ENCODE measurements at places on chromosomes 5 and 9.

DNA sequence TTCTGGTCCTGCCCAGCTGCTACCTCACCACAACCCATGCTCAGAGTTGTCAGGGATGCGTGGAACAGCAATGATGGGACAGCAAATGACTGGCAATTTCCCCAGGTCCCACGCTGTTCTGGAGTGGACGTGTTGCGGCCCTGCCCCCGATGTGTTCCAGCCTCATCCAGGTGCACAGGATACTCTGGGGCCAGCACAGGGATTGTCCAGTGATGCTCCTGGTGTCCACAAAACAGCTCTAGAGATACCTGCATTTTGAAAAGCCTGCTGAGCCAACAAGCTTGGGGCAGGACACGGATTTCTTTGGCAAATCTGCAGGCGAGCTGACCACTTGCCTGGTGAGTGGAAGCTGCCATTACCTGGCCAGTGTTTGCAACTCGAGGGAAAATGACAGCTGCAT lies 88.7 kb downstream of the ANKRD33B start:
- no peak for DNase-seq

DNA sequence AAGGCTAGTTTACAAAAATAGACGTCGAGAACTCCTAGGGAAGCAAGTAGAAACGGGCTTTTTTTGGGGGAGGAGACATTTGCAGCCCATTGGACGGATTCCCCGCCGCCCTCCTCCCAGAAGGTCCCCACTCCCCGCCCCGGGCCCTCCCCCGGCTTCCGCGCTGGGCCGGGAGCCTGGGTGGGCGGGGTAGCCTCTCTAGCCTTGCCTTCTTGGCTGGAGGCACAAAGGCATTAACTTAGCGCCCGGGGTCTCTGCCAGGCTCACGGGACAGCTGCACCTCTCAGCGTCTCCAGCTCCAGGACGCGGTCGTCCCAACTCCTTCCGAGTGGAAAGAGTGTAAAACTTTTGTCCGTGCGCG lies at the start of gene DMRTA1:
Gene DMRTA1 (plus strand): TSS at position 236 of the 361 bp plus-strand sequence. CDS start 242 bp downstream, outside the sequence.
- no peak for DNase-seq

DNA sequence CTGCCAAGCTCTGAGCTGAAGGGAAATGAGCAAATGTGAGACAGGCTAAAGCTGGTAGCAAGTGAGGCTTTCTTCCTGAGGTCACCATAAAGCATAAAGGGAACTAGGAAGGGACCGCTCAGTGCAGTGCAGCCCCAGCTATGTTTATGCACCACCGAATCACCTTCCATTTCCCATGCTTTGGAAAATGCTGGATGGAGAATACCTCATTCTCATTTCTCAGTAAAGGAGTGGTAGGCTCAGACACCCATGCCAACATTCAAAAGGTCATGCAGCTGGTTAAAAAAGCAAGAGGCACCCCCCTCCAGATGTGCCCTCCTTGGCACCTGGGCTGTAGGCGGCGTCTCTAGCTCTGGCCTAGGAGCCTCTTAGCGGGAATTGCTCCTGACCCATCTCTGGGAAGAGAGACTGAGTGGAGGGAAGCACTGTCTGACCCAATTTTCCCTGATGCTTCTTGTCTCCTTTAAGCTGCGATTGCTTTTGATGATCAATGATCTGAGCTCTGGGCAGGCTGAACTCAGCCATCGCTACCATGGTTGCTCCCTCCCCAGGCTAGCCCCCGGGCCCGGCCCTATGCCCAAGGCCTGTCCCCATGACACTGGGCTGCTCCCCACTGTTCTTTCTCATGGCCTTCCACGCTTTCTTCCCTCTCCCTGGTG lies 58.7 kb downstream of the ZNF354C start:
- no peak for DNase-seq

DNA sequence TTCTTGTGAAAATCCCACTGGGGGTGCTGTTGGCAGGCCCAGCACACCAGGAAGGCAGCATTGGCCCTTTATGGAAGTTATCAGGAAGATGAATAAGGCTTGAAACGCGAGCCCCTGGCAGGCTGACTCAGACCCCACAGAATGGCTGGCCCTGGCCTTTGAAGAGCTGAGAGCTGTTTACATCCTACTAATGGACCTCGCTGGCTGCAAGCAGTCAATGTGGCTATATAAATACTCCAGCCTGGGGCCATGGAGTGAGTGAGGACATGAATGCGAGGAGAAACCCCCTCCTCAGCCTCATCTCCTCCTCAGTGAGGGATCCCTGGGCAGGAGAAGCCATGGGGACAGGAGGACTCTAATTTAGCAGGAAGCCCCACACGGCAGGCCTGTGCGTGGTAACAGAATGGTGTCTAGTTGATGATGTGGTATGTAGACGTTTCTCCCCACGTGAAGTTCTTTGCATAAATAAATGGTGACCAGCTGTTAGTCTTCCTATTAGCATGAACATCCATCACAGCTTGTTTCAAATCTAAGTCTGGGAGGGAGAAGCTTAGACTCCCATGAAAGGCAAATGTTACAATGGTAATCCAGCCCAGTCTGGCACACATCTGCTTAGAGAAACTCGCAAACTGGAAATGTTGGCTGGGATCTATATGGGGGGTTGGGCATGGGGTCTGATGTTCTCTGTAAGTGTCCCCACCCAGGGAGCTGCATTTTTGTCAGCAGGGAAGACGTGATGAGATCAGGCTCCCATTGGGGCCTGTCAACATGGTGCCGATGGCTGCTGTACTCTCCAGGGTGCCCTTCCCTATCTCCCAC lies 175.1 kb upstream of the PITX1 start:
- no peak for DNase-seq

DNA sequence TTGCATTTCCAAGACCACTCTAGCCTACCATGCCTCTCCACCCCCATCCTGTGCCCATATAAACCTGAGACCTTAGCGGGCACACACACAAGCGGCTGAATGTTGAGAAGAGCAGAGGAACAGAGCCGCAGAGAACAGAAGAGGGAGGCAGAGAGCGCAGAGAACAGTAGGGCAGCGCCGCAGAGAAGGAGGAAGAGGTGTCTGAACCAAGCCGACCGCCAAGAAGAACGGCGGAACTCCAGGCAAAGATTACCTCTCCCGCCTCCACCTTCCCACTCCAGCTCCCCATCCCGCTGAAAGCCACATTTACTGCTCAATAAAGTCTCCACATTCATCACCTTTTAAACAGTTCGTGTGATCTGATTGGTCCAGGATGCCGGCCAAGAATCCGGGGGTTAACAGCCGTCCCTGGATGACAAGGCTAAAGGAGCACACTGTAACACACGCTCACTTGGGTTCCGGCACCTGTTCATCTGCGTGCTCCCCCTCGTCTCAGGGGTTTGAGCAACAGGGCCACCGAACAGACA lies 33.2 kb downstream of the GRIN3A start:
- peak; percentile 29 for DNase-seq

GRCh38 chr5:82352146-82352791 lies 74.1 kb upstream of the RPS23 start:
- DNase-seq: no peak

GRCh38 chr5:35309365-35310130 lies 79.3 kb upstream of the PRLR start:
- no peak for DNase-seq

GRCh38 chr5:57482671-57483106 lies at the start of gene ACTBL2:
TSS of gene ACTBL2 (minus strand) at chr5:57482811. CDS start at chr5:57482707, 104 bp downstream.
- no peak for DNase-seq

GRCh38 chr5:73484511-73484910 lies 13.7 kb upstream of the BTF3 start:
- DNase-seq: no peak

- no peak for DNase-seq
These were observed 238.8 kb downstream of the SMARCA2 start for GRCh38 chr9:2253636-2254580.

GRCh38 chr5:157671592-157672330 lies 428 bp downstream of the C5orf52 start:
- DNase-seq: no peak

DNA sequence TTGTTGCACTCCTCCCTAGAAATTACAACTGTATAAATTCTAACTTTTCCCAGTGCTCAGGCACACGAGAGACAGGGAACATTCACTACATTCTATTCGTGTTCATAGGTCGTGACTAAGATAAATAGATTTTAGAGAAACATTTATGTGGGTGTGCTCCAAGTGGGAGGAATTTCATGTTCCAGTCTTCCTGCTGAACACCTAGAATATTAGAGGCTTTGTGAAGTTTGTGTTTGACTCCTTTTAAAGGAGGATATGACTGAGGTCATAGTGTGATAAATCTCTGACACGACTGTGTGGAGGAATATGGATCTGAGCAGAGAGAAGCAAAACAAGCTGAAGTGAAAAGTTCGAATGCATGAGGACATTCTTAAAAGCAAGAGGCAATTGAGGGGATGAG lies 355.3 kb downstream of the ZSWIM6 start:
- no peak for DNase-seq

DNA sequence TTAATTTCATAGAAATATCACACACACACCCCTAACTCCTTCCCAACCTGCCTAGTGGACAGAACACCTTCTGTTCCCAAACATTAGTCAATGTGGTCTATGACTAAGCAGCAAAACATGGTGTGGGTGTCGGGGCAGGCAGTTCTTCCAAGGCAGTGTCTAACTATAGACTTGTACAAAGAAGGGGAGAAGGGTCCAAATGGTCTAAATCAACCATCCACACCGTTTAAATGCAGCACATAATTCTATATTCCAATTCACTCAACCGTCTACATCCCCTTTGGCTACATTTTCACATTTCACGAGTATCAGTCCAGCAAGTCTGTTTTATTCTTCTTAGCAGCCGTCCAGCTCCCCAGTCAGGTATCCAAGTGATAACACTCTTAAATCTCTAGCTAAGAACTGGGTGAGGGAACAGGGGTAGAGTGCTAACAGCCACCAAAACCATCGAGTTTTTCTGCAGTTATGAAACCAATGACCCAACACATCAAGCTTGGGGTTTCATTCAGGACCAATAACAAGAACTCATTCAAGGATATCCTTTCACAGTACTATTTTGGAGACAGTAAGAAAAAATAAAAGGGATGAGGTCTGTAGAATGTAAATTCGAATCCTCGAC lies 3.3 kb downstream of the ZNF608 start:
- DNase-seq: no peak

GRCh38 chr5:80266566-80266965 lies 10.7 kb upstream of the SERINC5 start:
- no peak for DNase-seq

- DNase-seq: no peak
These were observed 84.6 kb downstream of the SECISBP2 start for GRCh38 chr9:89402695-89403427.

DNA sequence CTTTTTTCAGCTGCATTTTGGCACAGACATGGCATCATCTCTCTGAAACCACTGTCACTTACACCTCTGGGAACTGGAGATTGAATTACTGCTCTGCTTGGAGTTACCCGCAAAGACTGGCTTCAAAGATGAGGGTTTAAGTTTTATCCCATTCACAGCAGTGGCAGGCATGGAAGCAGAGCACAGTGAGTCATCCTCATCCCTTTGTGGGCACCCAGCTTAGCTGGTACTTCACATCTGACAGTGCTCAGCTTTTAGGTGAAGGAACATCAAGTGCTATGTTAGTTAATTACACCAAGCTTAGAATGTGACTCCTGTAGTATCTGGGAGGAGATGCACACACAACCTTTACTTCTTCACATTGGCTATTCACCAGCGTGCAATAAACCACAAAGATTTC lies 24.8 kb upstream of the ALDH1A1 start:
- DNase-seq: no peak

DNA sequence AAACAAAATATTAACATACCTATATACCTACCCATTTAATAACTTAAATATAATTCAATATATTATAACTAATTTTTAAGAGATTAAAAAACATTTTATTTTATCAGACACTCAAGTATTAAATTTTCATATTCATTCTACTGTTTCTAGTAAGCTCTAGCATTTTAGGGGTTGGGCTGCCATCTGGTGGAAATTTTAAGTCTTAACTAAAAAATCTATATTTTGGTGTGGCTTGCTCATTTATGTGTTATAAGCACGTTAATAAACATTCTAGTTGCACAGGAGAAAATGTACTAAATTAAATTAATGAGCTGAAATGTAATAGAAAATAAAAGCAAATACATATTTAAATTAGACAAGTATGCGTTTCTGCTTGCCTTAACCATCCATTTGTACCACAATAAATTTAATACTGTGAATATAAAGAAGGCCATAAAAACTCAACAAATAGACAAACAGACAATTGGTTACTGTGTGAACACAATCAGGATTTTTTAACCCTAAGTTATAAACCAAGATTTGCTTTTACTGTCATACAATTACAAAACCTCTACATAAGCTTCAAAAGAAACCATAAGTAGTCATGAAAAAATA lies 1728.3 kb upstream of the CDH9 start:
- no peak for DNase-seq

GRCh38 chr9:83327323-83327722 lies 210.9 kb downstream of the FRMD3 start:
- no peak for DNase-seq

GRCh38 chr9:24545285-24545684 lies 412 bp downstream of the IZUMO3 start:
- no peak for DNase-seq

DNA sequence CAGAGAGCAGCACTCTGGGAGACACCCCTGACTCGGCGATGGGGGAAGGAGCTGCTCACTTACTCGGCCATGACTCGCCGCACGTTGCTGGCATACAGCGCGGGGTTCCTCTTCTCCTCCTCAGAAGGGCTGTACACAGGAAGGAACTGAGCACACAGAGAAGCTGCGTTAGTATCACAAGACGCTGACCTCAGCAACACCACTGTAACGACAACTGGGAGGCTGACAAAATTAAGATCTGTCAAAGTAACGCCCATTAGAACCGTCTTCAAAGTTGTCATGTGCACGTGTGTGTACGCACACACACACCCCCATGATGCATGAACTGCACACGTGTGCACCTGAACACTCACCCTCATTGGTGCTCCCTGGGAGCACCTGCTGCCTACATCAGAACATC lies 32.1 kb upstream of the SLC6A3 start:
- DNase-seq: peak; percentile 83

All from CD4-positive, alpha-beta T cell treated with Interleukin-4 for 1 hour (primary cell).